T47D (cell line): ENCODE measurements at places on chromosomes 16 and 17.

DNA sequence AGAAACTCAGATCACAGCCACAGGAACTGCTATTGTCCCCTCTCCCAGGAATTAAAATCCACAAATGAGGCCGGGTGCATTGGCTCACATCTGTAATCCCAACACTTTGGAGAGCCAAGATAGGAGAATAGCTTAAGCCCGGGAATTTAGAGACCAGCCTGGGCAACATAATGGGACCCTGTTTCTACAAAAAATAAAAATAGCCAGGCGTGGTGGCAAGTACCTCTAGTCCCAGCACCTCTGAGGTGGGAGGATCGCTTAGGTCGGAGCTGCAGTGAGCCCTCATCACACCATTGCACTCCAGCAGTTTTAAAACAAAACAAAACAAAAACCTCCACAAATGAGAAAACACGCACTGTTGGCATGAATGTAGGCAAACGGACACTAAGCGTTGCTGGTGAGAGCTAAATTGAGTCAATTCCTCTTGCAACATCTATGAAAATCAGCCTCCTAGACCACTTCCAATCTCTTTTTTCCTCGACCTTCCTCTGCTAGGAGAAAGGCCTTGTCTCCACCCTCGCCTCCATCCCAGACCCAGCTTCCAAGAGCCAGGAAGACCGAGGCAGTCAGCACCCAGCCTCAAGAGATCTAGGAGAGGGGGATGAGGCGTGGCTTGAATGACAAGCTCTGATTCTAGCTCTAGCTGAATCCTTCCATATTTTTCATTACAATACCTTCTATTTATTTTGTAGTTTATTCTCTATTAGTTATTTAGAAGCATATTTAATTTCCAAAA is 14.8 kb downstream of the TLE7 start:
- no peak for DNase-seq

- DNase-seq: no peak
Measured at GRCh38 chr16:71526111-71526631, at the start of gene CHST4. CHST4 (plus strand) TSS chr16:71526426; CDS start chr16:71536678, 10,252 bp downstream.

DNA sequence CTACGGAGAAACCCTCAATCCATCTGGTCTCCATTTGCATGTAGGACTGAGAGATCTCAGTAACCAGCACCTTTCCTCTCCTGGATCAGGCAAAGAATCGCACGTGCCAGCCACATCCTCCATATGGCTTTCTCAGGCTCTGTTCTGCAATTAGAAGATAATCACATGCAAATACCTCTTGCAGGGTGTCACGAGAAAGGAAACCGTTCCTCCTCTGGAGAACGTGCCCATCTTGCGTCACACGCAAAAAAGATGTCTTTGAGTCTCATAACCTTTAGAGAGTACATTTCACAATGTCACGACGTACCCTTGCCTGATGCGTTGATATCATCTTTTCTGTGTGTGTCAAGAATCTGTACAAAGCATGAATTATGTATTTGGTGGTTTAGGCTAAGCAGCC is 36.2 kb upstream of the DNAH17 start:
- no peak for DNase-seq

- DNase-seq: no peak
Measured at GRCh38 chr17:17508646-17509591, 12.7 kb upstream of the RASD1 start.

DNA sequence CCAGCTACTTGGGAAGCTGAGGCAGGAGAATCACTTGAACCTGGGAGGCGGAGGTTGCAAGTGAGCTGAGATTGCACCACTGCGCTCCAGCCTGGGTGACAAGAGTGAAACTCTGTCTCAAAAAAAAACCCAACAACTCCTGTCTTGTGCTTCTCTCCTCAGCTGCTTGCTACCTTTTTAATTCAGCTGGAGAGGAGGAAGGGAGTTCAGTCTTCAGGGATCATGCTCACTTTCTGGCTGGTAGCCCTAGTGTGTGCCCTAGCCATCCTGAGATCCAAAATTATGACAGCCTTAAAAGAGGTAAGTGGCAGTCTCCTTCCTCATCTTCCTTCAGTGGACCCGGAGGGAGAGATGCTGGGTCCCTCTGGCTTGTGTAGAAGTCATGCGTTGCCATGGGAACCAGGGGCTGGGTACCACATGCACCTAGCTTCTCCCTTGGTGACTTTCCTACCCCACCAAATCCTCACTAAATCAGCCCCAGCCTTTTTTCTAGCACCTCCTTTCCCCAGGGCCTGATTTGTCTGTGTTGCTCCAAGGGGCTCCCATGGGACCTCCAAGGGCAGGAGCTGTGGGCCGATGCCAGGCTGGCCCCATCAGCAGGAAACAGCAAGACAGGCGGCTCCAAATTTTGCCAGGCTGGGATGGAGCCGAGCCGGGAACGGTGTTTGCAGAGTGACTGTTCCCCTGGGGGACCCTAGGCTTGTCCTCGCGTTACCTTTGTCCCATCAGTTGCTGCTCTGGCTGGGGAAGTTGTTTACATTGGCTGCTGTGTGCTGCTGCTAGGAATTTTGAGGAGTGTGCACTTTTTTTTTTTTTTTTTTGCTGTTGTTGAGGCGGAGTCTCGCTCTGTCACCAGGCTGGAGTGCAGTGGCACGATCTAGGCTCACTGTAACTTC is 65.2 kb downstream of the ABCC1 start:
- DNase-seq: no peak

- DNase-seq: no peak
Measured at GRCh38 chr17:37123386-37123785, 174.6 kb downstream of the AATF start.

DNA sequence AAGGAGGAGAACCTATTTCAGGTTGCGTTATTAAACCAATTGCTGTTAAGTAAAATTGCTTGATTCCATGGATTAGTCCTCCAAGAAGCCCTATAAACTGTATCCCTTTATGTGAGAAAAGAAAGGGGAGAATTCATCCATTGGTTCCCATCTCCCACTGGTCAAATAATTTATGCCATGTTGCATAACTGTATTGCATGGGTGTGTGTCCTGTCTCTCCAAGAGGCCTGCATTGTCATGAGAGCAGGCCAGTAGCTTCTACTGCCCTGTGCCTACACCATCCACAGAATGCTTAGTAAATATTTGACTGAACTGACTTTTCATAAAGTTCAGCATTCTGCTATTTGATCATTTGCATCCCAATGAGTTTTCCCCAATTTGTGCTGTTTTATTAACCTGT is 11.7 kb upstream of the TOB1 start:
- no peak for DNase-seq

DNA sequence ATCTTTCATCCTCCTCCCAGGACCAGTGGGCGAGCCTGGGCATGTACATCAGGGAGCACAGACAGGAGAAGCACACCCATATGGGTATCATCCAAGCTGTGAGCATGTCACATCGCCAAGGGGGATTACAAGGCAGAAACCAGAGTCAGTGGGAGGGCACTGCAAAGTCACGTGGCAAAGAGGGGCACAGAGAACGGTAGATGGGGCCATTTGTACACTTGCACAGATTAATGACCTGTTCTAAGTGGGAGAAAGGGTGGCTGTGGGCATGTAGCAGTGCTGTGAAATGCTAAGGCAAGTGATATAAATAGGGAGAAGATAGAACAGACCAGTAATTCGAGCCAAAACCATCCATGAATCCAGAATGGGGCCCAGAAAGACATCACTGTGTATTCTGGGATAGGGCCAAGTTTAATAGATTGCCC is 265.0 kb downstream of the CPPED1 start:
- no peak for DNase-seq

GRCh38 chr16:5639531-5639930 is 541.9 kb upstream of the EEF2KMT start:
- DNase-seq: no peak

GRCh38 chr16:53745086-53745485 is 41.1 kb downstream of the FTO start:
- peak; percentile 23 for DNase-seq

GRCh38 chr17:39632153-39632941 is 4.6 kb upstream of the STARD3 start:
- DNase-seq: no peak

DNA sequence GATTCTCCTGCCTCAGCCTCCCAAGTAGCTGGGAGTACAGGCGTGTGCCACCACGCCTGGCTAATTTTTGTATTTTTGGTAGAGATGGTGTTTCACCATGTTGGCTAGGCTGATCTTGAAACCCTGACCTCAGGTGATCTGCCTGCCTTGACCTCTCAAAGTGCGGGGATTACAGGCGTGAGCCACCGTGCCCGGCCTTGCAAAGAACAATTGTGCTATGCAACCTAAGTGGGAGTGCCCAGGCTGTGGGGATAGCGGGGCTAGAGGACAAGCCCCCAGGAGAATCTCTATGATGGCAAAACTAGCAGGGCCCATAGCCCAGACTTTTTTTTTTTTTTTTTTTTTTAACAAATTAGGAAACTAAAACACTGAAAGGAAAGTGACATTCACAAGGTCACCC is 2.0 kb upstream of the GPR179 start:
- no peak for DNase-seq

DNA sequence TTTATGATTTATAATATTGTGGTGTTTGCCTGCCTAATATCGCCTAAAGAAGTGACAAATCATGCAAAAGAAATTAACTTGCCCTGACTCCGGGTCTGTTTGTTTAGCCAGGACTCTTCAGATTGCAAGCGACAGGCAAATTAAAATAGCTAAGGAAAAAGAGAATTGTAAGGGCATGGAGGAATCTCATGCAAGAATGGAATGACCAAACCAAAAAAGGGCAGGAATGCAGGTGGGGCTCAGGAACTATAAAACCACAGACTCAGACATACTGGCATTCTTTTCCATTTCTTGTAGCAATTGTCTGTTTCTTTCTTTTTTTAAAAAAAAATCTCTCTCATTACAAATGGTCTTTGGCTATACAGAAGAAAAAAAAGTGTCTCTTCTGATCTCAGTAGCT is 188.1 kb upstream of the XYLT1 start:
- DNase-seq: no peak

DNA sequence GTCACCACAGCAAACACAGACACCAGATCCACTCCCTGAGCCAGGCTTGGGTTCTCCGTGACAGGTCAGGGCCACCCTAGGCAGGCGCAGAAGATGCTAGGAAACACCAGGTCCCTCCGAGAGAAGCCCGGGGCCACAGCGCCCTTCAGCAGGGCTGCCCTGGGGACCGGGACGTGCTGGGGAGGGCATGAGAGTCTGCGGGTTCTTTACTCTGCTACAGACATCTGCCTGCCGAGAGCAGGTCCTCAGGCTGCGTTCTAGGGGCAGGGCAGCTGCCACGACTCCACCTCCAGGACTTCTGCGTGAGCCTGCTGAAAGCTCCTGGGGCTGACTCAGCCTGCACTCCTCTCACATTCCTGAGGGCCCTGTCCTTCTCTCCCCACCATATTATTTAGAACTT is 11.4 kb downstream of the MYLK3 start:
- no peak for DNase-seq

- DNase-seq: no peak
Measured at GRCh38 chr16:78805556-78805955, 706.1 kb downstream of the WWOX start.

GRCh38 chr17:8681170-8681949 is 50.8 kb upstream of the MYH10 start:
- DNase-seq: no peak

DNA sequence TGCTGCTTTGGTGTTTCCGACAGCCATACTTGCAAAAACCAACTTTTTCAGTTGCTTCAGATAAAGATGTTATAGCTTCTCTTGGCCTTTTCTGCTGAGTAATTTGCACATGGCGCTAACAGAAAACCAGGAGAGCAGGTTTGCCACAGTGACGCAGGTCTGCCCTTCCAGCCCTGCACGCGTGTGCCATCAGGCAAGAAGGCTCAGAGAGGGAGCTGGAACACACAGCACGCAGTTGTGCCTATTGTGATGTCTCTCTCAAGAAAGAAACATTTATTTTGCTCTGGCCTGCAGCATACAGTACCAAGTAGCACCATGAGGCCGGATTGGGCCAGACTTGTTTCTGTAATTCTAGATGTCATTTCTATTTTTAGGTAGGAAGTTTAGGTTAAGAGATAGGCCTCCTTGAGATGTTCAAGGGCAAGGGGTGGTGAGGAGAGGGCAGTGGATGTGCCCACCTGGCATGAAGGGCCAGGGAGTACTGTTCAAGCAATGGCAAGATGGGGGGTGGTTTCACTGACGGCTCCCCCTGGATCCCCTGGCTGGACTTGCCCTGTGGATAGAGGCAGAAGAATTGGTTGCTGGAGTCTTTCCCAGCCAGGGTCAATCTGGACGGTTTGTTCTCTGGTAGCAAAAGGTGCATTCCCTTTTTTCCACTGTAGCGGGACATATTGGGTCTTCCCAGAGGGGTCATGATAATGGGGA is 1.9 kb downstream of the CBX2 start:
- peak; percentile 59 for DNase-seq

DNA sequence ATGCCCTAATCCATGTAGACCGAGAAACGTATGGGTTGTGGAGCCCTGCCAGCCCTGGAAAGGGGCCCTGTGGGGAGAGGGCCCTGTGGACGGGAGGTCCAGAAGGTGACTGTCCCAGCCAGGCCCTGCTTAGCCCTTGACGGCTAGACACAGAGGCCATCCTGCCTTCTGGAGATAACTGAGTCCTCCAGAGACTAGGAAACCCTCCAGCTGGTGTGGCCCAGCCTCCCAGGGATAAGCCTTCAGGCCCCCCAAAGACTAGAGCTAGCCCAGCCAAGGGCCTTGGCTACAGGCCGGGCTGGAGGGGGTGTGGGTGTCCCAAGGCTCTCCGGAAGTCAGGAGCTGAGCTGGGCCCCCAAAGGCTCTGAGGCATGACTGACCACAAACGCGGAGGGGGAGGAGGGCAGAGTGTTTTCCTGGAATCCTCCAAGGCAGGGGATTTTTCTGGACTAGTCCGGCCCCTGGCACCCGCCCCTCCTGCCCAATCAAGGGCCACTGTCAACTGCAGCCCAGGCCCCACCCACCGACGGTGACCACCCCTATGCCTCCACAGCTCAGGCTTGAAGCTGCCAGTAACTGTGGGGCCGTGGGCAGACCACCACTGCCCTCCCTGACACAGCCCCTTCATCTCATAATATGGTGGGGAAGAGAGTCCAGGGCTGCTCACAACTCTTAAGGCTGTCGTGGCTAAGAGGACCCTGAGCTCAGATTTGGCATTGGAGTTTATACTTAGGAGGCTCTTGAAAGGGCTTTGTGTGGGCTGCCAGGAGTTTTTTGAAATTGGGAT is 885 bp upstream of the VASN start:
- no peak for DNase-seq

- no peak for DNase-seq
Measured at GRCh38 chr16:86556576-86556975, 1.5 kb upstream of the MTHFSD start.
